Right atrium auricular region (tissue), 2 donors: ENCODE measurements at places on chromosomes 6 and 20.

- DNase-seq, result no peak
- no peaks in the 10 kb centered on the region for H3K4me1 ChIP-seq
- H3K27ac ChIP-seq, result no peak overlapping the region
These were observed 800 bp upstream of the GRIK2 start for GRCh38 chr6:101392586-101393230.

- no peak for DNase-seq
- H3K4me1 ChIP-seq, result no peaks in the 10 kb centered on the region
- H3K4me3 ChIP-seq, result no peak overlapping the region
- no peaks in the 10 kb centered on the region for H3K27me3 ChIP-seq
- H3K36me3 ChIP-seq, result no peaks in the 10 kb centered on the region
These were observed 20.3 kb downstream of the PGK2 start for GRCh38 chr6:49766762-49767161.

- DNase-seq, result no peak
- H3K4me1 ChIP-seq, result peaks cover 22% of the 10 kb centered on the region
- H3K27me3 ChIP-seq, result no peaks in the 10 kb centered on the region
- H3K36me3 ChIP-seq, result no peaks in the 10 kb centered on the region
- H3K4me3 ChIP-seq, result no peak overlapping the region
These were observed 48.2 kb downstream of the FGD2 start for GRCh38 chr6:37053683-37054082.

DNA sequence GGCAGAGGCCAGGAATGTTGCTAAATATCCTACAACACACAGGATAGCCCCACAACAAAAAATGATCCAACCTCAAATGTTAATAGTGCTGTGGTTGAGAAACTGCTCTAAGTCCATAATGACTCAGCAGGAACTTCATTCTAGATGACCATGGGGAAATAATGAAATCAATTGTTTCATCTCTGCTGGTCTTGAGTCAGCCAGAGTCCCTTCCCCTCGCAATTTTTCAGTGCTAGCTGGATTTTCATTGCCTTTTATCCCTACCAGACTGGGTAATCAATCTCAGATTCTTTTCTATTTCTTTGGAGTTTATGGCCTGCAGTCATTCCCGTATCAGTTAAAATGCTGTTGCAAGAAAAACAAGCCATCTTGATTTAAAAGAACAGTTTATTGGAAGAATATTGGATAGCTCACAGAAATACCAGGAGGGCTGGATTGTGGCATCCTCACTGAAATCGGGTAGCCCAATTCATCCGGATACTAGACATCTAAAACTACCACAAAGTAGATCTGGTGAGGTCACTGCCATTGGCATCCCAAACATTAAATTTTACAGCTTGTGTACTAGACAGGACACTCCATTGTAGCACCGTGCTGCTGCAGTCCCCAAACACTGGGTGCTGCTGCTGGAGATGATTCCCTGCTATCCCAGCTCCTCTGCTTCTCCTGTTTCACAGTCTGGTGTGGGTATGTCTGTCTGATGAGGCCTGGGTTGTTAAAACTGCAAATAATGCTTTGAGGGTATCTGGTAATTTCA is 30.3 kb upstream of the POPDC3 start:
- no peaks in the 10 kb centered on the region for H3K36me3 ChIP-seq
- DNase-seq, result no peak
- no peaks in the 10 kb centered on the region for H3K4me1 ChIP-seq
- H3K27me3 ChIP-seq, result no peaks in the 10 kb centered on the region
- no peak overlapping the region for H3K4me3 ChIP-seq

- peak; percentile 66 for DNase-seq
- no peaks in the 10 kb centered on the region for H3K27me3 ChIP-seq
- no peaks in the 10 kb centered on the region for H3K4me1 ChIP-seq
- H3K27ac ChIP-seq, result peak overlapping the region; percentile 41
These were observed 29.1 kb downstream of the SHLD1 start for GRCh38 chr20:5779071-5779900.

GRCh38 chr6:132968419-132968950 is 154.1 kb downstream of the RPS12 start:
- no peak for DNase-seq
- H3K4me1 ChIP-seq, result no peaks in the 10 kb centered on the region
- H3K27me3 ChIP-seq, result no peaks in the 10 kb centered on the region
- H3K27ac ChIP-seq, result no peak overlapping the region
- H3K36me3 ChIP-seq, result no peaks in the 10 kb centered on the region

DNA sequence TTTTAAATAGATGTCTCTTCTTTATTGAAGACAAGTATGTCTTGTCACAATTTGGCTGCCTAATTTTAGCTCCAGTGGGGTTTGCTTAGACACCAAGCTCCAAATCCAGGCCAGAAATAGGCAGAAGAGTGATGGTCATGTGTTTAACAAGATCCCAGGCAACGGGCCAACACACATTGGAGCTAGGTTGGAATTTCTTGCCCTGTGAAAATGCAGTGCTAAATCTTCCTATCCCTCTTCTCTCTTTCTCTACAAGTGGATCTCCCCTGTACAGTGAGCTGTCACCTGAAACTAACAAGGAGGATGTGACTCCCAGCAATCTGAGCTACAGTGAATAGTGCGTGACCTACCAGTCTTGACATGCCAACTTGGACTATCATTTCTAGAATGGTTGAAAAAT is 65.3 kb upstream of the VGLL2 start:
- no peak overlapping the region for H3K4me3 ChIP-seq
- H3K4me1 ChIP-seq, result no peaks in the 10 kb centered on the region
- DNase-seq, result no peak
- no peak overlapping the region for H3K27ac ChIP-seq
- H3K27me3 ChIP-seq, result no peaks in the 10 kb centered on the region

DNA sequence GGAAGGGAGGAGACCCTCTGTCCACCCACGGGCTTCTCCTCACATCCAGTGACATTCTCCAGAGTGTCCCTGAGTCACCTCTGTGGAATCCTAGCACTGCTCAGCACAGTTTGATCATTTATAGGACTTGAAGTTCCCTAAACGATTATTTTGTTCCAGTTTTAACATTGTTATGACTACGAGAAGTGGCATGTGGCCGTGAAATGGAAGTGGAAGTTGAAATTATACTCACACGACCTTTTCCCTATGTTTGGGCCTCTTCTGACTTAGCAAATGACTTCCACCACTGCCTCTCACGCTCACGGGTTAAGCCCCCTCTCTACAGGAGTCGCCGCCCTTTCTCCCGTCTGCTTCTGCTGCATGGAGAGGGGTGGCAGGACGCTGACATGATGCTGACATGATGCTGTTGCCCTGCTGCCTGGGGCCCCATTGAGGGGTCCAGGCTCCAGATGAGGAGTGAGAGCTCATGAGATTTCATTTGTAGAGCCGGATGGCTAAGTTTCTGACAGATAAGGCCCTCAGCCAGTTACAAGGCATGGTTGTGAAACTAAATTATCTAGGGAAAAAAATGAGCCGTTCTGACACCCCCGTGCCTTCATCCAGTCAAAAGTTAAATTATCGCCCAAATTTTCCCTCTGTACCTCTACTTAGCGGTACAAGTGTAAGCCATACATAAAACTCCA is 153.6 kb upstream of the UST start:
- no peaks in the 10 kb centered on the region for H3K27me3 ChIP-seq
- H3K4me1 ChIP-seq, result peaks cover 19% of the 10 kb centered on the region
- peak overlapping the region; percentile 40 for H3K27ac ChIP-seq
- no peak for DNase-seq

- no peaks in the 10 kb centered on the region for H3K27me3 ChIP-seq
- H3K4me1 ChIP-seq, result no peaks in the 10 kb centered on the region
- H3K27ac ChIP-seq, result no peak overlapping the region
- no peak overlapping the region for H3K4me3 ChIP-seq
- H3K36me3 ChIP-seq, result no peaks in the 10 kb centered on the region
These were observed 488.7 kb upstream of the NRSN1 start for GRCh38 chr6:23637296-23637695.

DNA sequence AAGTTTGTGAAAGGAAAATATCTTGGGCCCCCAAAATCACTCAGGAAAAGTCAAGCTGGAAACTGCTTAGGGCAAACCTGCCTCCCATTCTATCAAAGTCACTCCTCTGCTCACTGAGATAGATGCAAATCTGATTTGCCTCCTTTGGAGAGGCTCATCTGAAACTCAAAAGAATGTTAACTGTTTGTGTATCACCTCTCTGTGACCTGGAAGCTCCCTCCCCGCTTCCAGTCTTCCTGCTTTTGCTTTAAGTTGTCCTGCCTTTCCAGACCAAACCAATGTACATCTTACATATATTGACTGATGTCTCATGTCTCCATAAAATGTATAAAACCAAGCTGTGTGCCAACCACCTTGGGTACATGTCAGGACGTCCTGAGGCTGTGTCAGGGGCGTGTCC is 331.4 kb upstream of the QKI start:
- H3K4me1 ChIP-seq, result no peaks in the 10 kb centered on the region
- no peak overlapping the region for H3K4me3 ChIP-seq

- no peaks in the 10 kb centered on the region for H3K36me3 ChIP-seq
- no peaks in the 10 kb centered on the region for H3K4me1 ChIP-seq
- H3K4me3 ChIP-seq, result no peak overlapping the region
- DNase-seq, result no peak
- H3K27me3 ChIP-seq, result no peaks in the 10 kb centered on the region
- no peak overlapping the region for H3K27ac ChIP-seq
These were observed 81.1 kb upstream of the RALGAPA2 start for GRCh38 chr20:20793591-20793990.

DNA sequence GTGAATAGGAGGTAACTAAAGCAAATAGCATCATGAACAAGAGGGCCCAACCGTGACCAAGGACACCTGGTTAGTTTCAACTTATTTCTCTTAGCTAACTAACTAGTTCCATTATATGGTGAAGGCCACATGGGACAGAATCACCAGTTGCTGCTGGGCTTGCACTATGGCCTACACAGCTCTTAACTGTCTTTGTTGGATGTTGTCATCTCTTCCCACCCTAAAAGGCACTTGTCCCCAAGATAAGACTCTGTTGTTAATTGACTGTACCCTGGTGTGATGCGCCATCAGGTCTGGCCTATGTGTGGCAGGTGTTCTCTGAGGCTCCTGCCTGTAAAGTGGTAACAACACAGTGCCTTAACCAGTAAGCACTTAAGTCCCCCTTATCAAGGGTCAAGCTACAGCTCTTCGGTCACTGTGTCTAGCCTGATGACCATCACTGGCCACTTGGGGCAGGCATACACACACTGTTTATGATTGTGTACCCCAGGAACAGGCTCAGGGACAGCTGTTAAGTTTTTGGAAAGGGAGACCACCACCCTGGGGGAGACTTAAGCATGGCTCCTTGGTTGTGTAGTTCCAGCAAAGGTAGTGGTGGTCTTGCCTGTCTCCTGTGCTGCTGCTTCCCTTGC is 51.2 kb downstream of the CHD6 start:
- H3K27me3 ChIP-seq, result no peaks in the 10 kb centered on the region
- H3K4me3 ChIP-seq, result no peak overlapping the region
- H3K4me1 ChIP-seq, result peaks cover 28% of the 10 kb centered on the region
- no peak overlapping the region for H3K27ac ChIP-seq
- no peak for DNase-seq

- no peak overlapping the region for H3K27ac ChIP-seq
- no peaks in the 10 kb centered on the region for H3K4me1 ChIP-seq
- no peak for DNase-seq
- no peaks in the 10 kb centered on the region for H3K36me3 ChIP-seq
- no peak overlapping the region for H3K4me3 ChIP-seq
These were observed 52.3 kb upstream of the MLN start for GRCh38 chr6:33856031-33856590.

- no peaks in the 10 kb centered on the region for H3K27me3 ChIP-seq
- DNase-seq, result no peak
- H3K36me3 ChIP-seq, result no peaks in the 10 kb centered on the region
- no peak overlapping the region for H3K4me3 ChIP-seq
These were observed 15.9 kb upstream of the ZBTB24 start for GRCh38 chr6:109498936-109499335.

GRCh38 chr6:105389543-105389942 is 13.3 kb downstream of the PREP start:
- H3K4me3 ChIP-seq, result no peak overlapping the region
- no peak overlapping the region for H3K27ac ChIP-seq
- no peaks in the 10 kb centered on the region for H3K36me3 ChIP-seq
- DNase-seq, result no peak

DNA sequence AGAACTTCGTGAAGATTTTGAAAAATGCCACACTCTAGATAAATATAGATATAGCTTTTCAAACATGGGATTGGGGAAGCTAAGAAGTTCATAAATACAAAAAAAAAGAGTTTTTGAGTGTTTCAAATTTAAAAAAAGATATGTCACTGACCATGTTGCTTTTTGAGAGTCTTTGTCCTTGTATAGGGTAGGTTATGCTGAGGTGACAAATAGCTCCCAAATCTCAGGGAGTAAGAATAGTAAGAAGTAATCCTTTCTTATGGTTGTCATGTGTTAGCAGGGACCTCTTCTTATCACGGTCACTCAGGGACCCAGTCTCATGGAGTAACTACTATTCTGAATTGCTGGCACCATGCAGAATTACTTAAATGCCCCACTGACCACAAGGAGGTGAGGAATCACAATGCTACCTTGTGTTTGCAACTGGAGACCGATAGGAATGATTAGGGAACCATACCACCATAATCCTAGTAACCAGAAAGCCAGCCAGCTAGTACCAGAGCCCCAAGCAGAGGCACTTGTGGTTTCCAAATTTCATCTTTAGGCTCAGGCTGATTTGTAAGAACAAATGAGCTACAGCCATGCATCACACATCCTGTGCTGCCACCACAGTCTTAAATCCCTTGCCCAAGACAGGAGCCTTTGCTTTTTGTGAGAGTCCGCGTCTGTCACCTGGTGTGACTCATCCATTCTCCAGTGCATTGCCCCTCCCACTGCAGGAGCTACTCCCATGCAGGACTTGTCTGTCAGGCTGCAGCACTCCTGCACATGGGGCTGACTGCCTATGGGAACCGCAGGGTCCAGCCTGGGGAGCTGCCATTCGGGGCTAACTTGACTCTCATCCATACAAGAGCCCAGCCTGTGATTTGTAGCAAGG is 42.4 kb upstream of the ADGRF4 start:
- H3K4me1 ChIP-seq, result no peaks in the 10 kb centered on the region
- H3K27ac ChIP-seq, result no peak overlapping the region
- H3K4me3 ChIP-seq, result no peak overlapping the region

DNA sequence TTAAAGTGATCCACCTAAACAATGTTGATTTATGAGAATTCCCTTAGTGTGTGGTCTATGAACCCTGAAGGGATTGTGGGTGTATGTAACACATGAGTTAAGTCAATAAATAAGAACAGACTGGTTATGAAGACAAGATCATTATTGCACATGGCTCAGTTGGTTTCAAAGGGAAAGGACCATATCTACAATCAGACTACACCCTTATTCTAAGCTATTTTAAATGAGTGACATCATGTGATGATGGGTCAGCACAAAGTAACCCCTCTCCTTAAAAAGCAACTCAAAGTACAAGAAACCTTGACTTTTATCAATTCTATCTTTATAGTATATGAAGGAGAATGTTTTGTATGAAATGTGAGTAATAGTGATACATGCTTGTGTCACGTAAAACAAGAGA is 15.3 kb upstream of the ZSCAN23 start:
- no peak overlapping the region for H3K27ac ChIP-seq
- H3K36me3 ChIP-seq, result no peaks in the 10 kb centered on the region
- DNase-seq, result no peak
- H3K4me3 ChIP-seq, result no peak overlapping the region
- no peaks in the 10 kb centered on the region for H3K27me3 ChIP-seq
